MV-4-11 (cell line): ENCODE measurements at places on chromosomes 6 and 20.

DNA sequence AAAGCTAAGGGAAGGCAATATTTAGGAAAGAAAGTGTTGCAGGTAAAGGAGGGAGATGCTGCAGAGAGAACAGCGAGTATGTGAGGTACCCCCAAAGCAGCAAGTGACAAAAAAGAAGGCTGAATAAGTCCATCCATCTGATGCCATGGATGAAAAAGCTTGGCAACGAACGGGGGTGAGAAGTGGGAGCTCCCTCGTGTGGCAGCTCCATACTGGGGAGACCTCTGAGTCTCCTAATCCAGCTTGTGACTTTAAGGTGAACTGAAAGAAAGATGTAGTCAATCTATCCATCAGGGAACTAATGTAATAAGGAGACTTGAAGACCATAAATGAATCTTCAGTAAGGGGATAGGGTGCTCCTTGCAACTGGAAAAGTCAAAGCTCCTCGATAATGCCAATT, 156.6 kb downstream of the OTOR start:
- no peak for DNase-seq

DNA sequence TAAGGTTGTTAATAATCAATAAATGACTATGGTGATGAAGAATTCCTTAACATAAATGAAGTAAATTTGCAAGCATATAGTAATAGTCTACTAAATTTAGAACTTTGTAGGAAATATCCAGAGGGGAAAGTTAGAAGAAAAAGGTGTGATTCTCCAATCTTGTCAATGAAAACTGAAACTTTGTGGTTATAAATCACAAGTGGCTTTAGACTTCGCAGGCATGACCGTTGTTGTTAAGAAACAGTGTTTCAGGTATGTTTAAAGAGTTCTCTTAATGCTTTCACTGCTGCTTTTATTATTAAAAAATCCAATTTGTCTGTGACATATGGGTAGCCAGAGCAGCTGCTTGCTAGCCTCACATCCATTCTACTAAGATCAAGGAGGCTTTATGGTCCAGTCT, 475.6 kb upstream of the ADGRB3 start:
- no peak for DNase-seq

GRCh38 chr20:37574199-37574890, 46.7 kb upstream of the BLCAP start:
- no peak for DNase-seq

DNA sequence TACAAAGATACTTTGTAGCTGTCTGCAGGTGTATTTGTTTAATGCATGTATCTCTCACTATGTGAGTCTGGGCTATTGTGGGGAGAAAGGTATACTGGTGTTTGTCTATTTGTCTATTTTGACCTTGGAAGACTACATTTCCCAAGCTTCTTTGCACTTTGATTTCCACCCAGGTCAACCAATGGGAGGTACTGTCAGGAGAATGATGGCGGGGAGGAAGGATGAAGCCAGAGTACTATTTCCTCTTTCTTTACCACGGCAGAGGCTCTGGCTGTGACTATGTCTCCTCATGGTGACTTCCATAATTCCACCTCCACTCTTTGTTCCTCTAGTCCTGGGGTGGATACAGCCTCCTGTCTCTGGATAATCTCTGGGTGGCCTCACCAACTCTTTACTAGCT, 23.1 kb downstream of the LBP start:
- DNase-seq: peak; percentile 80

- DNase-seq: peak; percentile 75
Measured at GRCh38 chr6:120938876-120939472, 395.3 kb downstream of the TBC1D32 start.

GRCh38 chr20:25223179-25223661, 24.7 kb upstream of the PYGB start:
- peak; percentile 23 for DNase-seq
